ENCODE measurements at places on chromosomes 3 and 15. TPM values are rescaled to one million over a fixed set of nuclear protein-coding genes. Genes with fewer than 3 reads are reported as not detected.

- DNase-seq, result no peak
Measured at GRCh38 chr3:116153174-116153573, 292.1 kb downstream of the LSAMP start.

- DNase-seq, result no peak
Measured at GRCh38 chr15:45790325-45790943, 155.6 kb downstream of the SQOR start.

GRCh38 chr15:43771816-43772215, 5.0 kb downstream of the ELL3 start:
- no peak for DNase-seq

GRCh38 chr15:46778876-46779275, 938.4 kb upstream of the SEMA6D start:
- DNase-seq, result no peak

DNA sequence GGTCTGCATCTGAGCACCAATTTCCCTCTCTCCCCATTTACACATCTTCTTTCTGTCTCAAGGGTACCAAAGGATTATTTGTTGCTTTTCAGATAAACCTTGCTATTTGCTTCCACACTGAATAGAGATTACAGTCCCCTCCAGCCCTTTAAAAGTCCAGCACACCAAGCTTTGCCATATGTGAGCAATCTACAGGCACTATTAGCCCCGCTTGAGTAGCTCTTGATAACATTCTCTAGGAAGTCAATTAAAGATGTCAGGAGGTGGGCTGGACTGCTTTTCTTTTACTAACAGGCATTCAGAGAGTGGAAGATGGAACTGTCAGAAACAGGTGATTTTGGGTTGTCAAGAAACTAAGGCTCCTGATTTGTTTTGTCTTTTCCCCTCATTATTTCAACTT, 417.0 kb downstream of the ROBO2 start:
- DNase-seq, result no peak

GRCh38 chr3:89072642-89073041, 34.8 kb upstream of the EPHA3 start:
- no peak for DNase-seq

GRCh38 chr15:64640146-64640871, 135.1 kb downstream of the RBPMS2 start:
- DNase-seq, result no peak

DNA sequence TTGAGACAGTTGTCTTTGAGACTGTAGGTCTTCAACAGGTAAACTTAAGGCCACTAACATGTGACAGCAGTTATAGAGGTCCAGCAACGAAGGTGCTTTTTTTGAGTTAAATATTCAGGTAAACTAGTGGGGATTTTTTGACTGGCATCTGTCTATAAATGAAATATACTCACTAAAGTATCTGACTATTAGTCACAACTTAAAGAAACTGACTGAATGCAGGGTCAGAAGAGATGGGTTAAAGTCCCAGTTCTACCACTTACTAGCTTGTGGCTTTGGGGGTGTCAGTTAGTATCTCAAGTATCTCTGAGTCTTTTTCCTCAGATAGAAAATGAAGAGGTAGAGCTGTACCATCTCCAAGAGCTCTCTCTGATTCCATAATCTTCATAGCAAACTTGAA, 18.0 kb downstream of the MIX23 start:
- DNase-seq, result no peak

GRCh38 chr3:100852840-100853239, 140.4 kb downstream of the ABI3BP start:
- no peak for DNase-seq

GRCh38 chr3:169311860-169312259, 351.7 kb downstream of the MECOM start:
- no peak for DNase-seq

DNA sequence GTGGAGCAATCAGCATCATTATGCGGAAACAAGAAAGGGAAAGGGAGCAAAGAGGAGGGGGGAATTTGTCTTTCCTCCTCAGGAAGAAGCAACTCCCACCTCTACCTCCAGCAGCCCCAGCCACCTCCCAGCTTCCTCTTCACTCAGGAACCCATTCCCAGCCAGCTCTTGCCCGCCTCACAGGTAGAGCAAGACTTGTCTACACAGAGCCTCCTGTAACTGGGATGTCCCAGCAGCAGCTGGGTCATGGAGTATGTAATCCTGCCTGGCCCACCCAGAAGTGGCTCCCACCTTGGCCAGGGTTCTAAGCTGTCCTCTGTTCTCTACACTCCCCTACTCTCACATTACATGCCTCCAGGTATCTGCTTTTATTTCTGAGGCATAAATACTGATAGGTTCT, 14.0 kb downstream of the IGDCC3 start:
- DNase-seq, result no peak

DNA sequence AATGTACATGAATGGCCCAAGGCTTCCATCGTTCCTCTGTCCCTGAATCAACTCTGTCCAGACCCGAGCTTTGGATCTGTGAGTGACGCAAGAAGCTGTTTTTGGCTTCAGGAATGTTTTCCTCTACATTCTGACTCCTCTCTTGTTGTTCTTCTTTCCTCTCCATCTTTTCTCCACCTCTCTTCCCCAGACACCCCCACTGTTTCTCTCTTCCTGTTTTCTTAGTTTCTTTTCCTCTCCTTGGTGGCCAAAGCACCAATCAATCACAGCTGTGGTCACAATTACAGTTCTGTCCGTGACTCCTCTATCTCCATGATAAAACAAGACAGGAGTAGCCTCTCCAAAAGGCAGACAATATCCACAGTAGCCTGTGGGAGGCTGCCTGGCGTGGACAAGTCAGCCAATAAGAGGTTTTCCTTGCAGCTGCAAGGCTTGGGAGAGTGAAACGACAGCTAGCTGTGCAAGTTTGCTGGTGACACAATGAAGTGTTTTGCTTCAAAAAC, 4.9 kb upstream of the TMEM212 start:
- no peak for DNase-seq

DNA sequence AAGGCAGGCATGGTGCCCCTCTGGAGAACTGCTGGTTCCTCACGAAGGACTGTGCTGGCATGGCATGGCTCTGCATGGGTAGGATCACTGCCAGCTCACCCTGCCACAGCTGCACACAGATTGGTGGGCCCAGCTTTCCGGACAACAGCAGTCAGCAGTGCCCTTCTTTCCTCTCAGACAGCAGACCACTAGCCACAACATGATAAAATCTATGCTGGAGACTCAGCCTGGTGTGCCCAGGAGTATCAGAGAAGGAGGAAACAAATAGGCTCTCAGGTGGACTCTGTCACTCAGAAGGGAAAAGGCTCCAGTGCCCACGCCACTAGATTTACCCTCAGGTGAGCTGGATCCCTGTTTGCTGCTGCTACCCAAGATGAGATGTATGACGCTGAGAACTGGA, 4.9 kb downstream of the NMNAT3 start:
- DNase-seq, result no peak

- no peak for DNase-seq
Measured at GRCh38 chr3:65776081-65776480, 262.6 kb downstream of the MAGI1 start.

GRCh38 chr3:16595778-16596177, 9.4 kb downstream of the DAZL start:
- DNase-seq, result no peak

- DNase-seq, result no peak
Measured at GRCh38 chr15:66899555-66900350, 165.6 kb upstream of the SMAD3 start.

- DNase-seq, result no peak
Measured at GRCh38 chr3:113222451-113223086, 11.2 kb downstream of the BOC start.

DNA sequence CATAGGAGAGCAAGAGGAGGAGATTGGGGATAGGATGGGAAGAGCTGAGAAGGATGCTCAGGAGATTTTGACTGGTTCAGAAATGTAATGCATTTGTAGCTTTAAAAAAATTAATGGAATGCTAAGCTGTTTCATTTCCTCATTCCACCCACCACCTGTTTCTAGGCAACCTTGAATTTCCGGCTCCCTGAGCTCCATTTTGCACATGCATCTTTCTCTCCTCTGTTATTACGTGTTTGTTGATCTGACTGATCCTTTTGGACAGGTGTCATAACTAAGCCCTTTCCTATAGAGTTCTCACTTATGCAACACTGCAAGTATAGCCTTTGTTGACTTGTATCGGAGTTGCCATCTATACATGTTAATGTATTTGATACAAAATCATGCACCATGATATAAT, 4.3 kb downstream of the TMPRSS7 start:
- no peak for DNase-seq

DNA sequence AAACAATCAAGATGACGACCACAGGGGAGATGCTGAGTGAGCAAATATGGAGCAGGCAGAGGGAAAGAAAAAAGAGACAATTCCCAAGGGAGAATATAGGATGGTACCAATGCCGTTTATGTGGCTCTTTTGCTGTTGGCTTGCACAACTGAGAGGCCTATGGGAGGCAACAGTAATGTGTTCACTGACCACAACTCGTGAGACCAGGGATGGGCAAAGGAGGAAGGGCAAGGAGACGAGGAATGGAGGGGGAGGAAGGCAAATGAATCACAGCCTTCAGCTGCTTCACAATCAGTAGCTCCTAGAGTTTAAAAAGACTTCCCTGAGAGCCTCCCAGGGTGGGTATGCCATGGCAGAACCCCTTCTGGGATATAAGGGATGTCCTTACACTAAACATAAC, 131.5 kb downstream of the SLC9A9 start:
- no peak for DNase-seq

GRCh38 chr15:60626051-60626450, 147.1 kb upstream of the ICE2 start:
- DNase-seq, result no peak

DNA sequence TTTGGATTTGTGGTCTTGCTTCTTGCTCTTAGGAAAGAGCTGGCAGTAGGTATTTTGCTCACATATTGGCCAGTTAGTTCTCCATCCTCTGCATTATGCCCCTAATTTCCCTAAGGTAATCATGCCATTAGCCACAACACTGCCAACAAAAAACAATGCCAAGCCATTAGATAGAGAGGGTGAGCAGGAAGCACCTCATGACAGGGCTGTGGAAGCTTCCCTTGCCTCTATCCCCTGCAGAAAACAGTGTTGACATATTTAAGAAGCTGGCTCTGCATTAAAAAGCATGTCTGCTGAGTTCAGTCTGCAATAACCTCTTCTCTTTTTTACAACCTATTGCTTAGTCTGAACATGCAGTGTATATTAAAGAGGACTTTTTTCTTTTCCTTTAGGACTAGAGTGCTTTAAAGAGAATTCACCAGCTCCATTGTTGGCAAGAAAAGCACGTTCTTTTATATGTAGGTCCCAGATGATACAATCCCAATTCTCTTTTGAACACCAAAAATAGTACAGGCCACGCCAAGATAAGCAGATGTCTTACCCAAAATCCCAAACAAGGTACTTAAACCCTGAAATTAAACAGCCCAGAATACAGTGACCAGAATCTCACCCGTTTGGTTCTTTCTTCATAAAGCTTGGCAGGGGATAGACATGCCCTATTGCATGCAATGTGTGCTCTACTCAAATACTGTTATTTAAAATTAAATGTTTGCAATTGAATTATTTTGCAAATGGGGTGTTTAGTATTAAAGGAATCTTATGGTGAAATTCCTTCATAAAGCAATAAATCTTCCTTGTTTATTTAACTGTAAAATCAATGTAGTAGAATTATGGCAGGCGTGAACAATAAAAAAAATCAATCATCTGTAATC, 93.7 kb upstream of the UBE3A start:
- no peak for DNase-seq

- DNase-seq, result no peak
Measured at GRCh38 chr15:45457220-45457619, 65.3 kb downstream of the SLC30A4 start.

- no peak for DNase-seq
Measured at GRCh38 chr3:42692667-42693529, 7.6 kb downstream of the KLHL40 start.

- DNase-seq, result no peak
Measured at GRCh38 chr3:128281461-128282367, 128.4 kb downstream of the EEFSEC start.

GRCh38 chr15:49093252-49094105, 47.2 kb upstream of the SECISBP2L start:
- DNase-seq, result no peak

DNA sequence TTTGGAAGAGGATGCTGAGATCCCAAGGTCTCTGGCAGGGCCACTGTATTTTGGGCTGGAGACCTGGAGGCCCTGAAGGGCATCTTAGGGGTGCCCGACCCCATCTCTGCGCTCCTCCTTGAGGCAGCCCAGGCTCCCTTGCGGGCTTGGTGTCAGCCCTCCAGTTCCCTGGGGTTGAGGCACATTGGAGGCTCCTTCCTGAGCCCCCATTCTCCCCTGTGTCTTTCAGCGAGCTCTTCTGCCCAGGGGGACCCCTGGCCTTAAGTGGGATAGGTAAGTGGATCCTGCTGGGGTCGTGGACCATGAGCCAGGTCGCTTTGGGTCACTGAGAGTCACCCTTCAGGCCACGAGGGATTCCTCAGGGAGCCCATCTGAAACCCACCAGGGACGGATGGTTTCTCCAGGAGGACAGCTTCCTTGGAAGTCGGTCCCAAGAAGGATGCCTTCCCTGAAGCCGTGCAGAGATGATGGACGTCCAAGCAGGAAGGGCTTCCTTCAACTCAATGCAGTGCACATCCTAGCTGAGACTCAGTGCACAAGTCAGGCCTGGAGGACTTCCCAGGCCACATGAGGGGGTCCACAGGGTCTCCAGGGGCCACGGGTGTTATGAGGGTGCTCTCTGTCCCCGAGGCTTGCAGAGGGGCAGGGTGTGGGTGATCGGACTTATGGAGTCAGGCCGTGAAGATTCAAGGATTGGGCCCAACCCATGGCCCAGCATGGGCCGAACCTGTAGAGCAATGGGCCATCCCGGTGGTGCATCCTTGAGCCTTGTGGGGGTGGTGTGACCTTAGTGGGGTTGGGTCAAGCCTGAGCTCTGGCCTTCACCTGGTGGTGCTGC, 224.3 kb downstream of the SNRPN start:
- no peak for DNase-seq

- DNase-seq, result no peak
Measured at GRCh38 chr15:69390575-69390974, 23.6 kb upstream of the KIF23 start.

Gene SLC28A2
- not detected for total RNA-seq

Gene MYLK
- total RNA-seq, result not detected

Gene PLOD2
- total RNA-seq, result not detected

Gene TMC3
- not detected for total RNA-seq

Gene FETUB
- not detected for total RNA-seq

Gene ARHGAP31
- 1.00 TPM for total RNA-seq

Gene SGO1
- total RNA-seq, result 0.33 TPM

Gene GOLGA6D
- total RNA-seq, result 0.14 TPM

Gene CILP
- total RNA-seq, result 0.27 TPM

Gene ZNF80
- total RNA-seq, result 1.6 TPM

Gene SLC51A
- not detected for total RNA-seq

Measured in CD8-positive, alpha-beta T cell (primary cell).